ENCODE measurements at places on chromosomes 6 and 20.
A peak's percentile ranks its signal among the peaks of the same experiment; 100 is the strongest.

GRCh38 chr6:124765280-124765679, 197.0 kb upstream of the RNF217 start:
- no peak for DNase-seq

DNA sequence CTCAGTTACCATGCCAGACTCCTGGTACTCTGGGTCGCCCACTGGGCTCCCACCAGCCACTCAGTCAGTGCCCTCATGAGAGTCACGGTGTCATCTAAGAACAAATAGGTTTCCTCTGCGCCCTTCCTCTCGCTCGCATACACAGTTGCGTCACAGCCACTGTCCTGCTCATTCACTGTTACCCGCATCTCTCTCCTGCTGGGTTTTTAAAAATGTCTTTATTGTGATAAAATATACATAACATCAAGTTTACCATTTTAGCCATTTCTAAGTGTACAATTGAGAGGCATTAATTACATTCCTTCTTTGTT, 4.0 kb downstream of the TEAD3 start:
- no peak for DNase-seq

DNA sequence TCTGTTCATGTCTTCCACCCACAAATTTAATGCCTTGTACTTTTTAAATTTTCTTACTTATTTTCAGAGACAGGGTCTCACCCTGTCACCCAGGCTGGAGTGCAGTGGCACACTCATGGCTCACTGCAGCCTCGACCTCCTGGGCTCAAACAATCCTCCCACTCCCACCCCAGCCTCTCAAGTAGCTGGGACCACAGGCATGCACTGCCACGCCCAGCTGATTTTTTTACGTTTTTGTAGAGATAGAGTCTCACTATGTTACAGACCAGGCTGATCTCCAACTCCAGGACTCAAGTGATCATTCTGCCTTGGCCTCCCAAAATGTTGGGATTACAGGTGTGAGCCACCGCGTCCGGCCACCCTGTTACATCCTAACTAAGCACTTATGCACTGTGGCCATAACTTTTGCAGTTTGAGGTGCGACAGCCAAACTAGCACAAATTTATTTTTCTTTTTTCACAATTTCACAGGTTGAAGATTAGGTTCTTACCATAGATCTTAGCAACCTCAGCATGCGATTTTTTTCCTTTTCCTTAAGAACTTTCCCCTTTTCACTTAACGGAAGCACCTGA, 92.1 kb downstream of the EPB41L2 start:
- DNase-seq = no peak

DNA sequence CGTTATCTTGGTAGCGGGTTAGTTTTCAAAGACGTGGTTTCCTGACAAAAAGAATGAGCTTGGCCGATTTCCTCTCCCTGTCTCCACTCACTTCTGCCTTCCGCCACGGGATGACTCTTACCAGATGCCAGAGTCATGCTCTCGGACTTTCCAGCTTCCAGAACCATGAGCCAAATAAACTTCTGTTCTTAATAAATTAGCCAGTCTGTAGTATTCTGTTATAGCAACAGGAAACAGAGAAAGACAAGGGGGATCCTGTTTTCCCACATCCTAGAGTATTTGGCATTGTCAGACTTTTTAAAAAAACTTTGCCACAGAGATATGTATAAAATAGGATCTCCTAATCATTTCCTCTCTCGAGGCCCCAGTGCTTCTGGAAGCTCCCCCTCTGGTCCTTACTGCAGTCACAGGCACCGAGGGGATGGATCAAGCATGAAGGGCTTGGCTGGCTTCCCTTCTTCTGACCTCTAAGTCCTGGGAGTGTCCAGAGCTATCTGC, 84.9 kb upstream of the NAA20 start:
- DNase-seq = no peak

DNA sequence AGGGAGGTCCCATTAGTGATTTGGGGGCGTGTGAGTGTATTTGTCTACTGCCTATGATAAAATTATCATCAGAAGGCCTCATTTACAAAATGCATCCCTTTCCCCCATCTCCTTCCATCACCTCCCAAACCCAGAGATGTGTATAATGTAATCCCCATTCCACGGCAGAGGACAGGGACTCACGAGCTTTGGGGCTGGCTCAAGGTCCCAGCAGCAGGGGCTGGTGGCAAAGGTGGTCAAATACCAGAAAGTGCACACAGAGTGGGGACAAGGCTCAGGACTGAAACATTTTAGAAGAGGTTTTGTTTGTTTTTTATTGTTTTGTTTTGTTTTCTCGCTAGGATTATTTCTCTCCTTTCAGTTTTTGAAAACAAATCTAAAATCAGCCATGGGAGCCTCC, 68.5 kb upstream of the TOP1 start:
- no peak for DNase-seq

DNA sequence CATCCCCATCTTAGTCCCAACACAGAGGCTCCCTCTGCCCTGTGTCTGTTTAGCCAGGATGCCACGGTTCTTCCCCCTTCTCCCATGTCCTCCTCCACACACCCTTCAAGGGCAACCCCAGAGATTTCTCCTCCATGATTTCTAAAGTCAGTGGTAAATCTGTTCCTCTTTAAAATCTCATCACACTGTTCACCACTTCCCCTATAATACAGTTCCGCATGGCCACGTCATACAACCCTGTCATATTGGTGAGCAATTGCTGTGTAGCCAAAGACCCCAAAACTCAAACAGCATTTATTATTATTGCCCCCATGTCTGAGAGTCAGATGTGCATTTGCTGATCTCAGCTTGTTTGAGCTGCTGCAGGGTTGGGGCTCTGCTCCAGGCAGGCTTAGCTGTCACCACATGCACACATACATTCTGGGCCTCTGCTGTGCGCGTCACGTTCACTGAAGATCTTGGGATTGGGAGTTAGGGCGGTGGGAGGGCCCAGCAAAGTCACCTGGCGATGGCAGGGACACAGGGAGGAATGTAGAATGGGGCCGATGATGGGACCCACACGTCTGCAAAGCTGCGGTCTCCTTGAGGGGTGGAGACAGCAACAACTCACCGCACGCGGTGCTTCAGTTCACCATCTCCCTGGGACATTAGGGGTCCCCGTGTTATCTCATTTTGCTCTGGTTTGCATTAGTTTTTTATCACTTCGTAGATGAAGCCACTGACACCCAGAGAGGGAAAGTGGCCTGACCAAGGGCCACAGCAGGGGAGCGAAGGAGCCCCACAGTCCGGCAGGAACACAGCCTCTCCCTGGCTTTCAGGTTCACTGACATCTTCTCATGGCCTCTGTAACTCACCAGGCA, 36.9 kb upstream of the CD93 start:
- DNase-seq = no peak

DNA sequence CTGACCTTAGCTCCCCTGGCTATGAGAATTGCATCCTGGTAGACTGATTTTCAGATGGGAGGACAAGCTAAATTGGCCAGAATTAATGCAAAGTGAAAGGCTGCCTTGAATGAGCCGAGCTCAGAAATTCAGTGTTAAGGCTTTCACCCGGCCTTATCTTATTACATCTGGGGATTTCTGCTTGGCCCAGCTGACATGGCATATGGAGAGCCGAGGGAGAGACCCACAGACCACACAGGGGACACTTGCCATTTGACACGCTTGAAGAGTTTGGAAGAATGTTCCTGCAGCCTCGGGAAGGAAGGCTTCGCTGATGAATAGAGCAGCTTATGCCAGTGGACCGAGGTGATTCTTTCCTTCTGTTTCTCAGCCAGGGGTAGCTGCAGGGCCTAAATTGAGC, 9.0 kb downstream of the MOCS3 start:
- peak; percentile 36 for DNase-seq

DNA sequence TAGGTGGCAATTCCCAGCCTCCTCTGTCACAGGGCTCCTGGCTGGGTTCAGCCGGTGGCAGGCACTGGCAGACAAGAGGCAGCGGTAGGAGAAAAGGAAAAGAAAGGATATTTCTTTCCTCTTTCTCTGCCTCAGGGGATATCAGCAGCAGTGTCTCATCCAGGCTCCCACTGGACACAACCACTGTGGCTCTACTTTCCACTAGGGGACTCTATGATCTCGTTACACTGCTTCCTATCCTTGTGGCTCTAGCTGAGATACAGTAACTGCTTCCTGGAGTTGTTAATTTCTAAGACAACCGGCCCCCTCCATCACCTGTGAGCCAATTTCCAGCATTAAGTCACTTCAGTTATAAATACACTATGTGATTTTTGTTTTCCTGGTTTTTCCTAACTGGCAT, 102.0 kb upstream of the LRFN2 start:
- DNase-seq = no peak

GRCh38 chr6:149316108-149316727, 1.3 kb upstream of the TAB2 start:
- DNase-seq = no peak

GRCh38 chr6:152151920-152152319, 344.4 kb downstream of the ESR1 start:
- DNase-seq = no peak

DNA sequence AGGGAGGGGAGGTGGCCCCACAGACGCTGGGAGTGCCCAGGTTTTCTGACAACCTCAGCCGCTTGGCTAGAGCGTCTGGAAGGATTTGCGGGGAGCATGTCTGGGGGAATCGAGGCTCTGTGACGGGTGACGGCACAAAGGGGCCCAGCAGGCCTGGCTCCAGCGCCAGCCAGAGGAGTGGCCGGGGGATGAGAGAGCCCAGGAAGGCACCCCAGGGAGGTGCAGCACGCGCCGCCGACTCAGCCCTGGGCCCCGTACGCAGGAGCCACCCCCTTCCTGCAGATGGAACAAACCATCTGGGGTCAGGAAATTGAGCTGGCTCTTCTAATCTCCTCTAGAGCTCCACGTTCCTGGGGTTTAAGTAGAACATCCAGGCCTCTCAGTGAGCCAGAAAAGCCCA, 5.9 kb upstream of the SLCO4A1 start:
- DNase-seq = no peak

DNA sequence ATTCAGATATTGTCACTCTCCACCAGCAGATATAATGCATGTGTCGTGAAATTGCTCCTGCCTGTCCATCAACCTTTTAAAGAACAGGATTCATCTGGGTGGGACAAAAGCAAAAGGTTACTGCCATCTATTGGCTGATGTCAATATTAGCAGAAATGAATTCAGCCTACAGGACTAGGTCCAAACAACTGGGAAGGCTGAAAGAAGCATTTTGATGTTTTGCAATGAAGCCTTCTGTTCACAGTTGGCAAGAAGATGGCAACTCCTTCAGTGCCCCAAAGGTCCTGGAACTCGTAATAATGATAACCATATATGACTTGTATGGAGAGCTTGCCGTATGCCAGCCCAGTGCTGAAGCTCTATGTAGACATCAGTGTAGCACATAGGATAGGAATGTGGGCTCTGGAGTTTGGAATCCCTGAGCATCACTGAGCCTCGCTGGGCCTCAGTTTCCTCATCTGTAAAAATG, 7.5 kb downstream of the BCAS1 start:
- DNase-seq = peak; percentile 49

DNA sequence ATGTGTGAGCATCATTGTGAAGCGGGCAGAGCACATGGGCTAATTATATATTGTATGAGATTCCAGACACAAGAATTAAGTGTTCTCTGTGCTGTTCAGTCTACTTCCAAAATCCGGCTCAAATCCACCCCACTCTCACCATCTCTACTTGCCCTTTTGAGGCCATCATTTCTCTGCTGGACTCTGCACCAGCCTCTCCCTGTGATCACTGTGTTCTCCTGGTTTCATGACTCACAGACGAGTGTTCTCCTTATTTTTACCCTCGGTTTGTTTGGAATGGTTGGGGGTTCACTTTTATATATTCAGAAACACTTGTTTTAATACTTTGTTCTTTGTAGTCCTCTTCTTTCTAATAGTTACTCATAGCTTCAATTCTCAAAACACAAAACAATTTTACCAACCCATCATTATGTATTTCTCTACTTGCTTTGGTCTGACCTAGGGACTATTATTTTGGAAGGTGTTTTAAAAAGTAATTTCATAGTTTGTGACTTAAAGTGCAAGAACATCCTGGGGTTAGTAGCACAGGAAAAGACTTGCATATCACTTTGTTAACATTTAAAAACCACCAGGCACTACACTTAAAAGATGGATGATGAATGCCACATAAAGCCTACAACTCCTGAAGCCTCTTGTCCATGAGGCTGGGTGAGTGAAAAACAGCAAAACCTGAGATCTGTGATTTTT, 82.7 kb downstream of the UST start:
- no peak for DNase-seq

GRCh38 chr20:38418509-38419204, 16.5 kb downstream of the SNHG17 start:
- no peak for DNase-seq

- DNase-seq = peak; percentile 7
Observed at GRCh38 chr6:122476131-122476530, 4.5 kb upstream of the SERINC1 start.

DNA sequence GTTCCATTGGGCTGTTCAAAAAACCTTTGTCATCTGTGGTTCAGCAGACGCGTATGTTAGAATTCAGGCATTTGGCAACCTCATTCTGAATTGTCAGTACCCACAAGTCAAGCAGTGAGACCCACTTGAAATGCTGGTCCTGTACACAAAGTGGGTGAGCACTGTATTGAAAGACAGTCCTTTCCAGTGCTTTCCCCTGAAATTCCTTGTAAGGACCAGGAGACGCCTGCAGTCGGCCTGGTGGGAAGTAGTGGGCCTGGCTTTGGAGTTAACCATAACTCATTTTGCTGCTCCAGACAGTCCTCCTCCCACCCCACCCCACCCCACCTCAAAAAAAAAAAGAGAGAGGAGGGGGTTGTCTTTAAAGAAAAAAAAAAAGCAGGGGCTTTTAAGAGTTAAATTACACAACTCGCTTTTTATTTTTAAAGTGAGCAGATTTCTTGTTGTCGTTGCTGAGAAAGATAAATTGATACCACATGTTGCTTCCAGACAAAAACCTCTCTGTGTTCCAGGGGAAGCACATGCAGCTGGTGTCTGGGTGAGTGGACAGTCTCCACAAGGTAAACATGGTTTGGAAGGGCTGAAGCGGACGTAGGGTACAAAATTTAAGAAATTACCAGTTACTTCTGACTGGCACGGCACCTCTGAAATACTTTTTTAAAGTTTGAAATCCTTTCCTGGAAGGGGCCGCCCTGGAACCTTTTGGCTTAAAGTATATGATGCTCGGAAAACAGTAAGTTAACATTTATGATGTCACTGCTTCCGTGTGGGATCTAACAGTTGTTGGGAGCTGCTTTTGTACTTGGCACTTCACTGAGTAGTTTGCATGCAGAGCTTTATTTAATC, 95.3 kb downstream of the FOXO3 start:
- no peak for DNase-seq

- DNase-seq = no peak
Observed at GRCh38 chr6:91664327-91664959, 1077.6 kb upstream of the MAP3K7 start.

- DNase-seq = no peak
Observed at GRCh38 chr6:35635601-35636597, 52.8 kb downstream of the FKBP5 start.

DNA sequence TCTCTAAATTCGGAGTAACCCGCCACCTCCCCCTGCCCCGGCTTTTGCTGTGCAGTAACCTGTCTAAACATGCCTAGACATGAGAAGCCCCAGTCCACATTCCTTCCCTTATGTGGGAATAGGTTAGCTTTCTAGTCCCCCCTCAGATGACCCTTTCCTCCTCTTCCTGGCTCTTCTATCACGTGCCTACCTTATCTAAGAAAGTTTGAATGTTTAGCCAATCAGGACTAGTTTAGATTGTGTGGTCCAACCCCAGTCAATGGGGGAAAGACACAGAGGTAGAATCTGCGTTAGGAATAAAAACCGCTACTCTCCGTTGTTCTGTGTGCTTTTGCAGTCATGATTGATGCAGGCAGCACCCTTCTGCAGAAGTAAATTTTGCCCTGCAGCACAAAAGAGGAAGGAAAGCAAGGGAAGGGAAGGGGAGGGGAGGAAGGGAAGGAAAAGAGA, 69.0 kb upstream of the CD93 start:
- DNase-seq = no peak
